ENCODE measurements at places on chromosomes 2 and 18.
A peak's percentile ranks its signal among the peaks of the same experiment; 100 is the strongest.

GRCh38 chr2:195533771-195534642 is 123.0 kb upstream of the SLC39A10 start:
- DNase-seq, result peak; percentile 39

DNA sequence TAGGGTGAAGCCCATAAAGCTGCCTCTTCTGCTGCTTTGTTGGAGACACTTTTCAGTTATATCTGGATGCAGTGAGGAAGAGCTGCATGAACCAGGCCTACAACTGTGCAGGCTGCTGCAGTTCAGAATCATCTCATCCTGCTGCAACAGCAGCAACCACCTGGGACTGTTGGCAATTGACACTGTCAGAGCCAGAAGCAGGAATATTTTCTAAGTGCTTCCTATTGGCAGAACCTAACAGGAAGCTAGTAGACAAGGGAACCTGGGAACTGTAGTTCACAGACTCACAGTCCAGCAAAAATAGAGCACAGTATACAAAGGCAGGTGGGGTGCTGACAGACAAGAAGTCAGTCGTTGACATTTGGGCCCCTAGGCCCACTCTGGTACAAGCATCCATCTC is 452.9 kb upstream of the SPRED2 start:
- DNase-seq, result no peak

- no peak for DNase-seq
Observed at GRCh38 chr2:58606799-58607198, 365.7 kb upstream of the FANCL start.

DNA sequence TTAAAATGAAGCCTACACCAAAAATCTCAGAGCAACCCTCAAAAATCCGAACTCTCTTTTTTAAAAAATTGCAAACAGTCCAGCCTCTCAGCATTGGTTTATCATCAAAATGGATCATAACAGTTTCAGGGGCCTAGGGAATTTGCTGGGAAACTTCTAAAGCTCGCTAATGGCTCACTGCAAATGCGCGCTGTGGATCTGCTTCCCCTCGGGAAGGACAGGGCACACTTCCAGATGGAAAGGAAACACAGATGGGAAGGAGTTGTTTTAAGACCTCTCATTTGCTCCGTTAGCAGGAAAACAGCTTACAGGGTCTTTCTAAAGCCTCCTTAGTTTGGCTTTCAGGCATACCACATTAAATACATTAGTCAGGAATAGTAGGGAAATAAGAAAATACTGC is 27.2 kb downstream of the FECH start:
- no peak for DNase-seq

- no peak for DNase-seq
Observed at GRCh38 chr2:235591921-235592320, 98.1 kb downstream of the AGAP1 start.

GRCh38 chr2:240925568-240926515 is 19.7 kb downstream of the CROCC2 start:
- no peak for DNase-seq

- no peak for DNase-seq
Observed at GRCh38 chr2:160921386-160921964, 238.8 kb upstream of the TANK start.

DNA sequence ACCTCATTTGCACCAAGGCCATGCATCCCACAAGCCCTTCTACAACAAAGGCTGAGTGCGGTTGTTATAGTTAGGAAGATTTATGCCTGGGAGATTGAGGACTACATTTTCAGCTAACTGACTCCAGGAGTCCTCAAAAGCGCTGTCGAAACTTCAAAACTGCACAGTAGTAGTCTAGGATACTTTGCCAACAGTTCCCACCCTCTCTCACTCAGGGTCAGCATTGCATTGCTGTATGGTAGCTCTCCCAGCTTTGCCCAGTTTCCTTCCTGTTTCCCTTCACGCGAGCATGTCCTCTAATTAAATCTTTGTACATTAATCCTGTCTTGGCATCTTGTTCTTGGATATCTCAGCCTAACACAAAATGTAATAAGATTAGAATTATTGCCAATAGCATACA is 420.6 kb upstream of the UBE2E3 start:
- DNase-seq, result no peak

DNA sequence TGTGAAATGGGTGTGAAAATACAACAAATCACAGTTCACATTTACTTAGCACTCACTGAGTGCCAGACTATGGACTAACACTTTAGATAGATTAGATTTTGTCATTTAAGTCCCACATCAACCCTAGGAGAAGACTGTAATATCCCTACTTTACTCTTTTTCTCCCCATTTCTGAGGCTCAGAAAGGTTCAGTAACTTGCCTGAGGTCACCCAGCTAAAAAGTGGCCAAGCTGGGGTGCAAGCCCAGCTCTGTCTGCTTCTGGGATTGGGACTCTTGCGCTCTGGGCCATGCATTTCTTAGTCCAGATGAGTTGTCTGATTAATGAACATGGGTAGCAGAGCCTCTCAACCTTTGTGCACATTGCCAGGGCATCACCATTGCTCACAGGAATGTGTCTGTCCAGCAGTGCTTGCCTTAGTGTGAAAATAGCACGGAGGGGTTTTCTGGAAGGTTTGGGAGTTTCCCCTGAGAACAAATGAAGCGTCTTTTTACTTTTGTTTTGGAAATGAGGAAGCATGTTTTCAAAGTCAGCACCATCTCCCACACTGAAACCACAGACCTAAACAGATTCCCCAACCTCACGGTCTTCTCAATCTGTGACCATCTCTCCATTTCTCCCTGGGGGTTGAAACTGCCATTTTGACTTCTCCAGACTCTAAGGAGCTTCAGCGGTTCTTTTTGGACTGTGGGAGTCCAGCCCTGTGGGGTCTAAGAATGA is 31.9 kb downstream of the NRP2 start:
- DNase-seq, result no peak

DNA sequence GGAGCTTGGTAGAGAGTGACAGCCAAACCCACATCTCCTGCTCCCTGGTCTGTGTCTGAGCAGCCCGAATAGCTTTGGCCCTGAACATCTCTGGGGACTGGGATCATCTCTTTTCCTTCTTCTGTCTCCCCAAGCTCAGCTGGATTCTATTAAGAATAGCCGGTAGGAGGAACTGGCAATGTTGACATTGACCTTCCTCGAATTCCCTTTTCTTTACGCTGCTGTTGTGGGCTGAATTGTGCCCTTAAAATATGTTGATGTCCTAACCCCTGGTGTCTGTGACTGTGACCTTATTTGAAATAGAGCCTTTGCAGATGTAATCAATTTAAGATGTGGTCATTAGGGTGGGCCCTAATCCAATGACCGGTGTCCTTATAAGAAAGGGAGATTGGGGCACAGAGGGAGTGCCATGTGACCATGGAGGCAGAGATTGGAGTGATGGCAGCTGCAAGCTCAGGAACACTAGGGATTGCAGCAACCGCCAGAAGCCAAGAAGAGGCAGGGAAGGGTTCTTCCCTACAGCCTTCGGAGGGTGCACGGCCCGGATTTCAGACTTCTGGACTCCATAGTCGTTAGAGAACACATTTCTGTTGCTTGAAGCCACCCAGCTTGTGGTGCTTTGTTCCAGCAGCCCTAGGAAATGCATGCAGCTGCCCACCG is 5.8 kb upstream of the SFTPB start:
- no peak for DNase-seq

DNA sequence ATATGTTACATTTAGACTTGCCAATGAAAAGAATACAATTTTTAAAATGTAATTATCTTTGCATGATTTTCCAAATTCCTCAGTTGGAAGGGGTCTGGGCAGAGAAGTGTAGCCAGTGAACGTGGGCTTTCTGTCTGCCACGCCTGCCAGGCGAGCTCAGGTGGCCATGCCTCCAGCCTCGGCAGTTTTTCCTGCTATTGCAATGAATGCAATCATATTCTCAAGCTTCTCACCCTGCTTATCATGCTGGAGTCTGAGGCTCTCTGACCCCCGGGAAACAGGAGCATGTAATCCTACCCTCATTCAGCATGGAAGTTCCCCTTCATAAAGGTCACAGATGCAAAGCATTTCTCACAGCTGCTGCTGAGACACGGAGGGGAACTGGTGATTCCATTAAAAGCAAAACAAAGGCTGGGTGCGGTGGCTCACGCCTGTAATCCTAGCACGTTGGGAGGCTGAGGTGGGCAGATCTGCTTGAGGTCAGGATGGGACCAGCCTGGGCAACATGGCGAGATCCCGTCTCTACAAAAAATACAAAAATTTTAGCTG is 154.8 kb downstream of the MBP start:
- no peak for DNase-seq

DNA sequence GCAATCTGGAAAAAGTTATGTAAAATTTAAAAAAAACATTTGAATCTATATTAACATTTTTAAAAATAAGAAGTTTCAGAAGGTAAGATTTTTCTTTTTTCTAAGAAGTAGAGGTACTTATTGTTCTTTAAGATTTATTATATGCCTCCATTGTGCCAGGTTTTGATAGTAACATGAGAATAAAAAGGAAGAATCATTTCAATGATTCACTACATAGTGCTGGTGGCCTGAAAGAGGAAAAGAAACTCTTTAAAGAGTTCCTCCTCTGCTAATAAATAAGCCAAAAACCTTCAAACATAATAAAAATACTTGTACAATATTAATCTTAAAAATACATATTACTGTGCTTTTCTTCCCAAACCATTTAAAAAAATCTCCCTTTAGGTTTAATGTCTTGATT is 69.0 kb downstream of the ANKRD44 start:
- DNase-seq, result no peak

- DNase-seq, result no peak
Observed at GRCh38 chr2:3472966-3473365, 46.4 kb downstream of the ADI1 start.

DNA sequence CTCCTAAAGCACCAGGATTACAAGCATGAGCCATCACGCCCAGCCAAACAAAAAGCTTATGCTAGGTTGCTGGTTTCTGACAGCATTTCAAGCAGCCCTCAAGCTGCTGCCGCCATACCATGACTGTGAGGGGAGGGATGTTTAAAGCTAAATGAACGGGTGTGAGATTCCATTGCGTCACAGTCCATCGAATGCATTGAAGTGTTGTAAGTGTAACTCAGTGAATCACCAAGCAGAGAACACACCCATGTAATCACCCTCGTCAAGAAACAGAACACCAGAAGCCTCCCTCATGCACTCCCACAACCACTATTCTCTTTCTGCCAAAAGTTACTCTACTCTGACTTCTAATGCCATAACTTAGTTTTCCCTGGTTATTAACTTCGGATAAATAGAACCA is 32.8 kb upstream of the MC5R start:
- DNase-seq, result no peak

DNA sequence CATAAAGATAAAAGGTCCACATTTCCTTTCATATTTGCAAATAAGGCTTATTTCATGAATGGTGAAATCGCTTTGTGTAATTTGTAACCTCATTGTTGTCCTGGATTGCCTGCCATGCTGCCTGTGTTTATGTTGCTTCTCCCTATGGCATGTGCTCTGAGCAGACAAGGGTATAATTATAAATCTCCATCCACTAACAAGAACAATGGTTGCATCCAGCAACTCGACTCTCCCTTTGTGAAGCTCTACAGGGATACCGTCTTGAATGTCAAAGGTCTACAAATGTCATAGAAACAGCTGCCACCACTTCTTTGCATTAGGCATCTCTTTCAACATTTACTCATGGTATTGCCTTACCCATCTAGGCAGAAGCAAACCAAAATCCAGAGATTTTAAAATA is 209.6 kb downstream of the SLC8A1 start:
- no peak for DNase-seq

GRCh38 chr2:170716851-170717598 is 1.9 kb downstream of the SP5 start:
- no peak for DNase-seq

DNA sequence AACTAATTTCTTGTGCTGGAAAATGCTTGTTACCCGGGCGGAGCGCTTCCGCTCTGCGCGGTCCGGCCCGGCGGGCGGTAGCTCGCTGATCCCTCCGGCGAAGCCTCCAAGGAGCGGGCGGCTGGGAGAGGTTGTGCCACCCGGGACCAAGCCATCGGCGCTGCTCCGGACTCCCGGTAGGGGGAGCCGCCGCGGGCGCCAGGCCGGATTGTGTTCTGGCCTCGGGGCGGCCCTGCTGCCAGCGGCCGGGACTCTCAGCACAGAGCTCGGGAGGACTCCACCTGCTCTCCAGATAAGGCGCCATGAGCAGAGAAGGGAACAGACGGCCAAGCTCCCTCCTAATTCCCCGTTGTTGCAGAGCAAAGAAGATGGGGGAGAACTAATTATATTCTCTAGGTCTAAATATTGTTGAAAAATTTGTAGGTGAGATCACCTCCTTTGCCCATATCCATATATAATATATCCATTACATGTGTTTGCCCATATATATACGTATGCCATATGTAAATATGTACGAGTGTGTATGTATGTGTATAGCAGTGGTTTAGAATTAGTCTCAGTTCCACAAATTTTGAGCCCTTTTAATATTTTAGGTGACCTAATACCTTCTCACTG is 13.8 kb upstream of the SATB2 start:
- DNase-seq, result peak; percentile 42

DNA sequence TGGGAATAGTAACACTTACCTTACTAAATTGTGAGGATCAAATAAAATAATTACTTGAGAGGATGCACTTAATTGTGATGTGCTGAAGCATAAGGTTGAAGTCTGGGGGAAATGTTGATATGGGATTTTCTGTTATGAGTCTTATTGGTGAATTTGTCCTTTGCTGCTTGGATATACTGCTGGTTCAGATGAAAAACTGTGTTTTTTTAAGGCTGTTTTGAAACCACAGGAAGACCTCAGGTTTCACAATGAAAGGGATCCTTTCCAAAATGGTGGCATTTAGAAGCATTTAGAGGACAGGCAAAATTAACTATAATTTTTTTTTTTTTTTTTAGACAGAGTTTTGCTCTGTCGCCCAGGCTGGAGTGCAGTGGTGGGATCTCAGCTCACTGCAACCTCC is 34.9 kb downstream of the SPATS2L start:
- no peak for DNase-seq

DNA sequence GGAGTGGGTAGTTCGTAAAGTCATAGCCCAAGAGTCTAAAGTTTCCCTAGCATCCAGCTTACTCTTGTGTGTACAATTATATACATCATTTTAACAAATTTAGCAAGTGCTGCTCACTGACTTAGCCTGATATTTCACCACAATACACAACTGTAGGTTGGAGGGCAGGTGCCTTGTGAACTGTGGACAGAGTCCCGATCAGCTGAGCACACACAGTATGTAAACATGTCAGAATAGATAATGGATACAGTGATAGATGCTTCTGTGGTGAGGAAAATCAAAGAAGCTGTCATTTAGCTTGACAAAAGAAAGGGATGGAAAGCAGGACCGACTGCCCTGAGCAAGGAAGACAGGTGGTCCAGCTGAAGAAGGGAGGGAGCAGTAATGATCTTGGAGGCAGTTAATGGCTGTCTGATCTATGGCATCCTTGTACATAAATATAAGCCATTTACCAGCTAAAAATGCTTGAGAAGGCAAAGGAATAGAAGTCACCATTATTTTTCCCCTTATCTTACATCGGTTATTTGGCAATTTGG is 372.8 kb upstream of the UBE2E3 start:
- no peak for DNase-seq

All from OCI-LY7 (cell line).